HCEC 1CT (cell line): ENCODE measurements at places on chromosomes 16 and 17.

DNA sequence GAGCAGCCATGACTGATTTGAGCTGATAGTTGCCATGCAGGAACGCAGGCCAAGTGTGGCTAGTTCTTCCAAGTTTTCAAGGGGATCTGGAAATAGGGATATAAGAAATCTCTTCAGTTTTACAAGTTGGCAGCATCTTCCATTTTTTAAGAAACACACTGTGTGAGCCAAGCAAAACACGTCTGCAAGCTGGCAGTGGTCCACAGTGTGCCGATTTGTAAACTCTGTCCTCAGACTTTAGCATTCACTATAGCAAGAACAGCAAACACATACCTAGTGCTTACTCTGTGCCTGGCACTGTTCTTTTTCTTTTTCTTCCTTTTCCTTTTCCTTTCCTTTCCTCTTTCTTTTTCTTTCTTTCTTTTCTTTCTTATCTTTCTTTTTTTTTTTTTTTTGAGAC lies 2.9 kb downstream of the ORAI3 start:
- DNase-seq, result no peak

DNA sequence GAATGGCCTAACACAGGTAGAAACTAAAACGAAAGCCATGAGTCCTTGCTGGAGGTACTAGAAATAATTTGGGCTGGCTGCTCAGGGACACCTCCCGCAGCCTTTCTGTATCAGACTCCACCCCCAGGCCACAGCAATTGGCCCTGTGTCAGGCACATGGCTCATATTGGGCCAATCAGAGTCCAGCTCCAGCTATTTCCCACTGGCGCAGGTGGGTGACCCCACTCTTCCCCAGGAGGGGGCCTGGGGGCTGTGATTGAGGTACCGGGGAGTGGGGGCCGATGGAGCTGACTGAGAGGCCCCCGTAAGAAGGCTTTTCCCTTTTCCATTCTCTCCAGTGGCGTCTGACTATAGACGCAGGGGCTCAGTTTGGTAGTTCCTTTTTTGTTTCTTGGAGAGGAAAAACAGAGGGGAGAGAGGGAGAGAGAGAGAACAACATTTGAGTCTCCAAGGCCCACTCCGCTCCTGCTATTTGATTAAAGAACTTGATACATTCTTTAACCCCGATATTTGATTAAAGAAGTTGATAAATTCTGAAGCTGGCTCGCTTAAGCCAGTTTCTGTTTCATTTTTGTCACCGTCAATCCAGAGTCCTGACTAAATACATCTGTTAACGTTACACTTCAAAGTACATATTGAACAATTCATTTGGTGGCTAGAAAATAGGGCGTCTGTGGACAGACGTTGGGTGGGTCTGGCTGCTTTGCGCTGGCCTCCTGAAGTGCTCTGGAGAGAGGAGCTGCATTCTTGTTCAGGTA lies 26.3 kb downstream of the FOXL1 start:
- DNase-seq, result no peak

DNA sequence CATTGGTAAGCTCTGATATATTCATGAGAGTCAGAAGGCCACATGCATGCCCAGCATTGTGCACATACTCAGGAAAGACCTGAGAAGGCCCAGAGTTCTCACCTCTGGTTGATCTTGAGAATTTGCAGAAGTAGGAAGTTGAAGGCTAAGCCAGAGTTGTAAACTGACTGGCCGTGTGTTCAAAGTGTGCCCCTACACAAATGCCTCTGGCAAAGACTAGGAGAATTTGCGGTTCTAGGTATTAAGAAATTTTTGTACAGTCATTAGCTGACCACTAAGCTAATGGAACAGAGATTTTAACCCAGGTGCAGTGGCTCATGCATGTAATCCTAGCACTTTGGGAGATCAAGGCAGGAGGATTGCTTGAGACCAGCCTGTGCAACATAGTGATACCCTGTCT lies 25.0 kb downstream of the FBXL20 start:
- no peak for DNase-seq

DNA sequence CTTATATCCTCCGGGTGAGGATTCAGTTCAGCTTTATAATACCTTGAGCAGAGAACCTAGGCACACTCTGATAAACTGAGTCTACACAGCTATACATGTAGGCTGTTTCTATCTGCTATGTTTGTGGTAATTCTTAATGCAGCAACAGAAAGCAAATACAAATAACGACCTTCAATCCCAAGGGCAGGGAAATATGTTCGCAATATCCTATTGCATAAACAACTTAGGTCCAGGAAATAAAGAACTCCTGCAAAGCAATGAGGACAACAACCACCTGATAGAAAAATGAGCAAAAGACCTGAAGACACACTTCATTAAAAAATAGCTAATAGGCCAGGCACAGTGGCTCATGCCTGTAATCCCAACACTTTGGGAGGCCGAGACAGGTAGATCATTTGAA lies 213.3 kb downstream of the CPPED1 start:
- no peak for DNase-seq

DNA sequence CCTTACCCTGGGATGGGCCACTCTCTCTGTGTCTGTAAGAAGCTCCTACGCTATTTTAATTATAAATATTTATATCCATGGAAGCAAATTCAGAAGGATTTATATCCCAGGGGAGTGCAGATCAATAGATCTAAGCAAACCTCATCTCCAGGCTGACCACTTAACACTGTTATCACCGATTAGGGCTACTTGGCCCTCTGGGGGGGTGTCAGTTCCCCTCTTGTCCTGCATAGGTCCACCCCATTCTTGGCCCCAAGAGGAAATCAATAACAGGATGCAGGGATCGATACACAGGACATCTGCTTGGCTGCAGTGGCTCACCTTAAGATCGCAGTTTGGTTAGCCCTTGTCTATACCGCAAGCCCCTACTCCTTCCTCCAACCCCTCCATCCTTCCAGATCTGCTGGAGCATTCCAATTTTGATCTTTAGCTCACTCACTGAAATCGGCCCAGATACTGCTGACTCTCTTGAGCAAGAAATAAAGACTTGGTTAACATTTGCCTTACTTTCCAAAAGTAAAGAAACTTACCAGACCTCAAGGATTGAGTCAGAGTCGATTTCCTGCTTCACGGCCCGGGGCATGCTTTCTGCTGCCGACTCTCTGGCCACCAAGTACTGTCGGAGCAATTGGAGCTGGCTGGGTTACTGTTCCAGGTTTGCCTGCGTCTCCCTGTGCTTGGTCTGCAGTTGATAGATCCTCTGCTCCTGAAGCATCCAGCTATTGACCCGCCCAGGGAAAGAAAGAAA lies 112.3 kb upstream of the PMFBP1 start:
- DNase-seq, result no peak

GRCh38 chr17:1197379-1197778 lies 17.6 kb upstream of the ABR start:
- DNase-seq, result peak; percentile 55

- DNase-seq, result no peak
Observed at GRCh38 chr17:37494401-37494831, 4.7 kb downstream of the DUSP14 start.

- peak; percentile 28 for DNase-seq
Observed at GRCh38 chr16:85275533-85276249, 163.4 kb upstream of the CIBAR2 start.

- no peak for DNase-seq
Observed at GRCh38 chr16:52515068-52515671, 31.8 kb downstream of the TOX3 start.

- no peak for DNase-seq
Observed at GRCh38 chr17:78652024-78652423, 74.8 kb upstream of the DNAH17 start.

DNA sequence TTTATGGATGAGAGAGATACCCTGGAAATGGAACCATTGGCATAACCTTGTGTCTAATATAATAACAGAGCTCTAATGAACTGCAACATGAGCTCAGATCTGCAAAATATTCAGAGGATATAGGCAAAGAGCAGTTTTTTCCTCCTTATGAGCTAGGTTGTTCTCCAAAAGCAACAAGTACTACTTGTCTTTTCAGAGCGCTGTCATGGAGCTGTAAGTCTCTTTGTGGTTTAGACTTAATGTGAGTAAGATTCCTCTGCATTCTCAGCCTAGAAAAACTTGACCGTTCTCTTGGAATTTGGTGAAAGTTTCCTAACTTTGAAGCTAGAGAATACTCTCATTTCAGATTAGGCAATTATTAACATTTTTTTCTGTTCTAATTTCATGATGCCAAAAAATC lies 85.2 kb downstream of the FTO start:
- peak; percentile 75 for DNase-seq

GRCh38 chr16:50247906-50248608 lies 18.3 kb upstream of the ADCY7 start:
- no peak for DNase-seq

DNA sequence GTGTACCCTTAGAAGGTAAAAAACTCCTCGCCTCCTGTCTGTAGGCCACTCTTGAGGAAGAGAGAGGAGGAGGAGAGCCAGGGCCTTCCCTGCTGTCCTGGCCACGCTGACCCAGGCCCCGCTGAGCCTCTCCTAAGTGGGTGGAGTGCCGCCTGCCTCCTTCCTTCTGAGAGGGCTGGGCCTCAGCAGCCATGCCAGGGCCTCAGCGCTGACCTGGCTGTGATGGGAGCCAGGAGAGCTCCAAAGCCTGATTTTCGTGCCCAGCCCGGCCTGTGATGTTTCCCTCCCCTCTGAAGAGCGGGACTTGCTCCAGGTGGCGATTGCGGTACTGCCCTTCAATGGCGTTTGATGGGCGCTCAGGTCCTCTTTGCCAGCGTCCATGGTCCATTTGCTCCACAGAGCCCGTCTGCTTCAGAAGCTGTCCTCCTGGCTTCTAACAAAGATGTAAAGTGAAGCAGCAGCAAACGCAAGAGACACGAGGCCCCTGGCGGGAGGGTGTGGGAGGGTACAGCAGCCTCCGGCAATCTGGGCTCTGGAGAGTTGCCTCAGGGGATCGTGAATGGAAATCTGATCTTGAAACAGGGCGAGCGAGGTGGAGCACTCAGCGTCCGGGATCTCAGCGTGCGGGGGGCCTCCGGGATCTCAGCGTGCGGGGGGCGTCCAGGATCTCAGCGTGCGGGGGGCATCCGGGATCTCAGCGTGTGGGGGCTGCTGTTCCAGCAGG lies 93.5 kb downstream of the NPIPB11 start:
- DNase-seq, result no peak

DNA sequence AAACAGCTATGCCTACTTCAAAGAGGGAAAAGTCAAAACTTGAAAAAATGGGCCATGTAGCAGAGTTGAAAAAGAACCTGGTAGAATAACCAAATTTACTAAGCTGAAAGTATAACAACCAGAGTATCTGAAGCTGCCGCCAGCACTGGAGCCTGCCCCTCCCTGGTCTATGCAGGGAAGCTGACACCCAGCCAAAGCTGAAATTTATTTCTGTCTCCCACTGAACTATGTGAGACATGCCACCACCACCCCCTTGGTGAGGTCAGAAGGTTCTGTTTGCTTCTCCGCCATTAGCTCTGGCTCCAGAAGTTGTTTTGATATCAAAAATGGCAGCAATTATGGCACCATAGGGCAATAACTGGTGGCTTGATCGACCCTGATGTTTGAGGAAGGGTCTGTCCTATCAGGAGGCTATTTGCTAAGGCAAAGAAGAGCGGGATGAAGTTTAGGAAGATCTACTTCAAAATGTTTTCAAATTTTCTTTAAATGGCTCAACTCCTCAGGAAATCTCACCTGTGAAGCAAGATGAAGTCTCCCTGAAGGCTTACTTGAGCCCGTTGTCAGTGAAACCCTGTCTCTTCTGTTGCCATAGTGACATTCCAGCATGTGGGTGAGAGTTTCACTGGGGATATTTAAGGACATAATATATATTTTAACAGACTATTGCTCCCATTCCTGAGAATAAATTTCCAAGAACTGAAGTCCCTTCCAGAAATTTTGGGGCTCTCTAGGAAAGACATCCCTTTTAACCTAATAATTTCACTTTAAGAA lies 122.0 kb downstream of the COPRS start:
- no peak for DNase-seq

GRCh38 chr16:49816875-49817274 lies 39.0 kb downstream of the ZNF423 start:
- no peak for DNase-seq

DNA sequence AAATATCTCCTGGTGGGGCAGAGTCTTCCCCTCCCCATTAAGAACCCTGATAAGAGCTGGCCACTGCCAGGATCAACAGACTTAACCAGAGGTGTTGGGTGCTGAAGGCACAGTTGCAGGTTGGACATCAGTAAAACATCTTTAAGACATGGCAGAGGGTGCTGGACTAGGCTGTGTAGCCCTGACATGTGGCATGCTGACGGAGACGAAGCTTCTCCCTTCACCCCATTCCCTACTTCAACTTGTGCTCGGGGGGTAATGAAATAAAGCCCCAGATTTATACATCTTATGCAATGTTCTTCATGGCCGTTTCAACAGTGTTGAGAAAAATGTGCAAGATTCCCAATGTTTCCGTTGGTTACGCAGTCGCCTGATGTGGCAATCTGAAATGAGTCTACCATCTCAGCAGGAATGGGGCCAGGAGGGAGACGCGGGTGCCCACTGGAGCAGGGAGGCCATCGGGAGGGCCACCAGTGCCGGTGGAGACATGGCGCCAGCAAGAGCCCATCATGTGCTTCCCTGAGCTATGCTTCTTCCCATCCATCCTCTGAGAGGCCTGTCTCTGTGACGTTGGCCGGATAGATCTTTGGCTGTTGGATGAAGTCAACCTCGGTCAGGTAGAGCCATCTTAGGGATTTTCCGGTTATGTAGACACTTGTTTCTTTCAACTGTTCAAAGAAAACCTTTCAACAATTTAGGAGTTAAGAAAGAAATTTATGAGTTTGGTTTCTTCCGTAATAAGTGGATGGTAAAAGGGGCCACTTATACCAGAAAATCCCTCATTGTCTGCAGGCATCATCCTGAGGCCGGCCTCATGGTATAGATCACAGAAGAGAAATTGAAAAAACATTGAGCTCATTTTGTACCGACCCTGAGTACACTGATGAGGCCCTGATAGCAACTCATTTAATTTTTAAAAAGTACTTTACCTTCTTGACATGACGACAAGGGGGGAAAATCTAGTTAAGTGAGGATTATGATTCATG lies 6.4 kb downstream of the IRF8 start:
- DNase-seq, result no peak

DNA sequence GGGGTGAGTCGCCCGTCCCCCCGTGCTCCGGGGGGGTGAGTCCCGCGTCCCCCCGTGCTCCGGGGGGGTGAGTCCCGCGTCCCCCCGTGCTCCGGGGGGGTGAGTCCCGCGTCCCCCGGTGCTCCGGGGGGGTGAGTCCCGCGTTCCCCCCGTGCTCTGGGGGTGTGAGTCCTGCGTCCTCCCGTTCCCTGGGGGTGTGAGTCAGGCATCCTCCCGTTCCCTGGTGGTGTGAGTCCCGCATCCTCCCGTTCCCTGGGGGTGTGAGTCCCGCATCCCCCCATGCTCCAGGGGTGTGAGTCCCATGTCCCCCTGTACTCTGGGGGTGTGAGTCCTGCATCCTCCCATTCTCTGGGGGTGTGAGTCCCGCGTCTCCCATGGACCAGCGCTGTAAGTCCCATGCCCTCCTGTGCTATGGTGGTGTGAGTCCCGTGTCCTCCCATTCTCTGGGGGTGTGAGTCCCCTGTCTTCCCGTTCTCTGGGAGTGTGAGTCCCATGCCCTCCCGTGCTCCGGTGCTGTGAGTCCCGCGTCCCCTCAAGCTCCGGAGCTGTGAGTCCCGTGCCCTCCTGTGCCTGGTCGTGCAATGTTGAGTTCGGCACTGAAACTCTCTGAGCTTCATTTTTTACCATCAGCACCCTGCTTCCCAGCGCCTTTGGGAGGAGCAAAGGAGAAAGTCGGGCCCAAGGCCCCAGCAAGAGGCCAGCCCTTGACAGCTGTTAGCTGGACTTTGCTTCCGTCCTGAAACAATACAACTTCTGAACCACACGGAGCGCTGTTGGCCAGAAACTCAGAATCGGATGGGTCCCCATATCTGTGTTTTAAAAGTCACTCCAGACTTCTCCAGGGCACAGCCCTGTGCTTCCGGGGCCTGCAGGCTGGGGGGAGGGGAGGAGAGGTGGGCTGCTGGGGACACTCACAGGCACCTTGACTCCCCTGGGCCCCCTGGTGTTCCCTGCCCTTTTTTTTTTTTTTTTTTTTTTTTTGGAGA lies 11.5 kb upstream of the ZC3H18 start:
- peak; percentile 43 for DNase-seq
